ENCODE measurements at places on chromosomes 11 and 22.

DNA sequence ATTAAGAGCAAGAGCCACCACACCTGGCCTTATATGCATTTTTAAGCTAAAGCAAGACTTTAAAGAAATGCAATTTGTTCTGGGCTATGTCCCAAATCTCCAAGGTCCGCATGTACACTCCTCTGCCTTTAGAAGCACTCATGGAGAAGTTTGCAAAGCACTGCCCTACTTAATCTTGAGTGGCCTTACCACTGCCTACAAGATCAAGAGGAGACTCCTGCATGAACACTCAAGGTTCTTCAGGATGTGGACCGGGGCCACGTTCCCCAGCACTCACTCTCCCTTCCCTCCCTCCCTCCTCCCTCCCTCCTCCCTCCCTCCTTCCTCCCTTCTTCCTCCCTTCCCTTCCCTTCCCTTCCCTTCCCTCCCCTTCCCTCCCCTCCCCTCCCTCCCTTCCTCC lies 63.2 kb upstream of the HSPA8 start:
- H3K36me3 ChIP-seq, result no peaks in the 10 kb centered on the region
- H3K4me3 ChIP-seq, result no peak overlapping the region
- 0 out of 2 replicates have a peak, but pooled peaks cover 4% of the 10 kb centered on the region for H3K4me1 ChIP-seq
- H3K27me3 ChIP-seq, result no peaks in the 10 kb centered on the region
- no peak overlapping the region for H3K27ac ChIP-seq

DNA sequence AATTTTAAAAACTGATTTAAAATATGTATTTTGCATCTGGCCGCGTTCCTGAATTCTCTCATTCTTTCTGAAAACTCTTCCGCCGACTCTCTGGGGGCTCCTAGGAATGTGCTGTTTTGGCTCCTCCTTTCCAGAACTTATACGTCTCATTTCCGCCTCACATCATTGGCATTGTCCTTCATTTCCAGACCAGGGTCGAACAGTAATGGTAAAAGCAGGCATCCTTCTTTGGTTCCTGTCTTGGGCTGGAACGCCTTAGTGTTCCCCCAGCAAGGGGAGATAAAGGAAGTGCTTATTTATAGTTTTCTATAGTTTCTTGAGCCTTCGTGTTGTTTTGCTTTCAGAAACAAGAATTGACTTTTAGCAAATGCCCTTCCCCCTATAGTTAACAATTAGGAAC lies 10.9 kb upstream of the TNNT3 start:
- no peaks in the 10 kb centered on the region for H3K27me3 ChIP-seq
- H3K4me3 ChIP-seq, result no peak overlapping the region
- H3K4me1 ChIP-seq, result 0 out of 2 replicates have a peak, but pooled peaks cover 3% of the 10 kb centered on the region
- no peak for DNase-seq

- H3K36me3 ChIP-seq, result no peaks in the 10 kb centered on the region
- H3K4me3 ChIP-seq, result no peak within 1 kb of the TSS
- no peak for DNase-seq
- no peaks in the 10 kb centered on the region for H3K27me3 ChIP-seq
- no peak within 1 kb of the TSS for H3K27ac ChIP-seq
- H3K4me1 ChIP-seq, result no peaks in the 10 kb centered on the region
Observed at GRCh38 chr11:71565263-71565662, at the start of gene KRTAP5-10. Gene KRTAP5-10, plus strand, starts transcription at chr11:71565563. Its CDS starts 25 bp downstream, at chr11:71565588.

GRCh38 chr11:130455483-130456127 lies 7.2 kb downstream of the ADAMTS15 start:
- 0 out of 2 replicates have a peak, but pooled peaks cover 2% of the 10 kb centered on the region for H3K4me1 ChIP-seq
- no peak overlapping the region for H3K4me3 ChIP-seq
- DNase-seq, result no peak
- H3K27me3 ChIP-seq, result peaks cover 7% of the 10 kb centered on the region

- no peak overlapping the region for H3K27ac ChIP-seq
- H3K36me3 ChIP-seq, result 0 out of 2 replicates have a peak, but pooled peaks cover 8% of the 10 kb centered on the region
- H3K4me1 ChIP-seq, result peaks cover 3% of the 10 kb centered on the region
- H3K4me3 ChIP-seq, result no peak overlapping the region
Observed at GRCh38 chr22:35821654-35822053, 104.0 kb downstream of the APOL5 start.

DNA sequence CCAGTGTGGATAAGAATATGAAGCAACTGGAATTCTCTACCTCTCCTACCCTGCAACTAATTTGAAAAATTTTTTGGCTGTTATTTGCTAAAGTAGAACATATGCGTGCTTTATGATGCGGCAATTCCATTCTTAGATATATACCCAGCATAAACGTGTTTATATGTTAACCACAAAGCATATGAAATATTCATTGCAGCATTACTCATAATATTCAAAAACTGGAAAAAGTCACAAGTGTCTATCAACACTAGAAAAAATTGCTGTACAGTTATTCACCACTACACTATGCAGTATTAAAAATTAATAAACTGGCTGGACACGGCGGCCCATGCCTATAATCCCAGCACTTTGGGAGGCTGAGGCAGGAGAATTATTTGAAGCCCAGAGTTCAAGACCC lies 226.4 kb downstream of the LUZP2 start:
- no peaks in the 10 kb centered on the region for H3K27me3 ChIP-seq
- H3K27ac ChIP-seq, result no peak overlapping the region
- no peak for DNase-seq
- H3K36me3 ChIP-seq, result no peaks in the 10 kb centered on the region
- no peak overlapping the region for H3K4me3 ChIP-seq
- no peaks in the 10 kb centered on the region for H3K4me1 ChIP-seq

DNA sequence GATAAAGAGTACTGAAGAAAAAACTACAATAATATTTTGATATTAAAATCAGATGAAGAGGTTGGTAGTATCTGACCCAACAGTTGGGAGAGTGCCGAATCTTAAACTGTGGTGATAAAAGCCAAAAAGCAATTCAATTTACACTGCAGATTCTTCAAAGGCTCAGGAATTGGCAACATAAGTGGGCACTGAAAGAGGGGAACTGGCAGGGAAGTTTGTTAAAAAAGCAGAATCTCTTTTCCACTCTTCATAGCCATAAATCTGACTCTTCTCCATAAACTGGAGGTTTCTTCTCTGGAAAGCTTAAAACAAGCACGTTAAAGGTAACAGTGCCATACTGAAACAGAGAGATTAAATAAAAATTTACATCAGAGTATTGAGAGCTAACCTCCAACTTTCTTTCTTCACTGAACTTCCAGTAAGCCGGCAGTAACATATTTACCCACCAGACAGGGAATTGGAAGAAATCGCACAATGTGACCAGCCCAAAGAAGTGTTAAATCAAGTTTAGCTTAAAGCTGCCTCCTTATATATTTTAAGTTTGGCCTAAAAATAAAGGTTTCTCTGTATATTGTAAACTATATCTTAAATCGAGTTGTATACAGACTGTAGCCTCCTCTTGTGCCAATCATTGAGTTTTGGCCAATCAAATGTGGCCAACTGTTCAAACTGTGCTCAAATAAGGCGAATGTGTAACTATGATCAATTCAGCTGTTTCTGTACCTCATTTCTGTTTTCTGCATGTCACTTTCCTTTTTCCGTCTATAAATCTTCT lies 358.3 kb downstream of the NXPE2 start:
- H3K27me3 ChIP-seq, result no peaks in the 10 kb centered on the region
- H3K4me3 ChIP-seq, result no peak overlapping the region
- no peak for DNase-seq
- H3K4me1 ChIP-seq, result no peaks in the 10 kb centered on the region

- DNase-seq, result no peak
- H3K27me3 ChIP-seq, result no peaks in the 10 kb centered on the region
- no peaks in the 10 kb centered on the region for H3K36me3 ChIP-seq
- peak overlapping the region; percentile 84 for H3K4me3 ChIP-seq
Observed at GRCh38 chr22:17999851-18000250, 24.5 kb downstream of the MICAL3 start.

- H3K36me3 ChIP-seq, result no peaks in the 10 kb centered on the region
- DNase-seq, result no peak
- no peaks in the 10 kb centered on the region for H3K4me1 ChIP-seq
- H3K4me3 ChIP-seq, result no peak overlapping the region
- no peaks in the 10 kb centered on the region for H3K27me3 ChIP-seq
Observed at GRCh38 chr11:91978747-91979146, 245.9 kb upstream of the FAT3 start.

- H3K4me1 ChIP-seq, result no peaks in the 10 kb centered on the region
- DNase-seq, result peak; percentile 61
- no peak overlapping the region for H3K4me3 ChIP-seq
- H3K27me3 ChIP-seq, result no peaks in the 10 kb centered on the region
- H3K36me3 ChIP-seq, result no peaks in the 10 kb centered on the region
- H3K27ac ChIP-seq, result no peak overlapping the region
Observed at GRCh38 chr11:19311308-19312030, 70.7 kb upstream of the E2F8 start.
